Stimulated activated CD8-positive, alpha-beta memory T cell treated with anti-CD3 and anti-CD28 coated beads, Interleukin-15, amount 100 ng/mL, for 4 hours (primary cell): ENCODE measurements at places on chromosomes 11 and 22.

DNA sequence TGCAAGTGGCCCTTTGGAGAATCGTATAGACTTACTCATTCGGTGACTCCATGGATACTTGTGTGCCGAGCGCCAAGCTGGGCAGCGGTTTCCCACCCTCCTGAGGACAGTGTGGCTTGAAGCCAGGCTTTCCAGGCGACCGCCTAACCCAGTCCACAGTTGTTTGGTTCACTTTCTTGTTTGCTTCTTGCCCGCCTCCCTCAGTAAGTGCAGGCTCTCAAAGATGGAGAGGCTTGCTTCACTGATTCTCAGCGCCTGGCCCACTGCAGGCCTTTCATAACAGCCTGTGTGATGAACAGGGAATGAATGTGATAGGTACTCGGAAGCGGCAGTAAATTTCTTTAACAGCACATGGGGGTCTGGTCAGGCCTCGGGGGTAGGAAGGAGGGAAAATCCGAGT lies 11.2 kb upstream of the MDK start:
- no peak for DNase-seq

DNA sequence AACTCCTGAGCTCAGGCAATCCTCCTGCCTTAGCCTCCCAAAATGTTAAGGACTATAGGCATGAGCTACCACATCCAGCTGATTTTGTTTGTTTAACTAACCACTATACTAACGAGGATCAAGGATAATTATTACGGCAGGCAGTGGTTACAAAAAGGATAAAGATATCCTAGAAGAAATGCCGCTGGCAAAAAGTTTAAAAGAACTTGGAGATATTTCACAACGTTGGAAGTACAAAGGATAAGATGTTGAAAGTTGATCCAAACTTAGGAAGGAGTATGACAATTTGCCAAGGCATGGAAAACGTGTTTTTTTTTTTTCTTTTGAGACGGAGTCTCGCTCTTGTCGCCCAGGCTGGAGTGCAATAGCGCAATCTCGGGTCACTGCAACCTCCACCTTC lies 13.4 kb downstream of the AP5B1 start:
- DNase-seq, result no peak

DNA sequence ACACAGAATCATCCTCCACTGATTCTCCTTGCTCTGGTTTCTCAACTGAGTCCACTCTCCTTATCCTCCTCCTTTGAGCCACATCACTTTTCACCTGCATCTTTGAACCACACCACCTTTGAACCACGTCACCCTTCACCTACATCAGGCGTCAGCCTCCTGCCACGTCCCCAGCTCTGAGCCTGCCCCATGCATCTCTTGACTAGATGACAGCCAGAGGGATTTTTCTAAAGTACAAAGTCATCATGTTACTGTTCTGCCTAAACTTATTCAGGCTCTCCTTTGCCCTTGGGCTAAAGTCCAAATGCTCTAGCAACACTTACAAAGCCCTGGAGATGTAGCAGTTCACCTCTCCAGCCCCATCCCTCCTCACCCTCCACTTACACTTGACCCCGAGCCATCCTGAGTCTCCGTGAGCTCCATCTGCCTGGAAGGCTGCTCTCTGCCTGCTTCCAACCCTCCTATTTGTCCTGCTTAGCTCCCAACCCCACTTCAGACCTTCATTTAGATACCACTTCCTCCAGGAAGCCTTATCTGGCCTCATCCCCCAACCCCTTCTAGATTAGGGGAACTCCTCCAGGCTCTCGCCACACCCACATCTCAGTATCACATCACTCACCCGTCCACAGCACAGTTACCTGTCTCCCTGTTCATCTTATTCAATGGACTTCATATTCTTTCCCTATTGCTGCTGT lies 3.7 kb upstream of the MS4A10 start:
- no peak for DNase-seq

DNA sequence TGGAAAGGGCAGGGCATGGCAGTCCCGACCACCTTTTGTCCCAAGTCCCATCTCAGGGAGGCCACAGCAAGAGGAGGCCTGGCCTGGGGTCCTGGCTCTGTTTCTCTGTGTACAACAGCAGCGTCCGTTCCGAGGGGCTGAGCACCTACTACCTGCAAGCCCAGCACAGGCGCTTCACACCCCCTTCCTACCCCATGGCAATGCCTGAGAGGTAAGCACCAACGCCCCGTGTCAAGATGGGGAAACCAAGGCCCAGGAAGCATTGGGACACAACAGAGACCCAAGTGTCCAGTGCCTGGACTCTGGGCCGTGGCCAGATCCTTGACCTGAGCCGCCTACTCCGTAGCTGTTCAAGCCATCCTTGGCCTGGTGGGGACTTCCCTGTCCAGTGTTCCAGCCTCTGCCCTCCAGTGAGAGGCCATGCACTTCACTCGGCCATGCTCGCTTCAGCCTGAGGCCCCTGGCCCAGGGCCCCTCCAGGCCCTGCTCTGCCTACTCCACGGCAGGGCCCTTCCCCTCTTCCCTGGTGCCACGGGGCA lies 14.3 kb upstream of the TCF20 start:
- no peak for DNase-seq

DNA sequence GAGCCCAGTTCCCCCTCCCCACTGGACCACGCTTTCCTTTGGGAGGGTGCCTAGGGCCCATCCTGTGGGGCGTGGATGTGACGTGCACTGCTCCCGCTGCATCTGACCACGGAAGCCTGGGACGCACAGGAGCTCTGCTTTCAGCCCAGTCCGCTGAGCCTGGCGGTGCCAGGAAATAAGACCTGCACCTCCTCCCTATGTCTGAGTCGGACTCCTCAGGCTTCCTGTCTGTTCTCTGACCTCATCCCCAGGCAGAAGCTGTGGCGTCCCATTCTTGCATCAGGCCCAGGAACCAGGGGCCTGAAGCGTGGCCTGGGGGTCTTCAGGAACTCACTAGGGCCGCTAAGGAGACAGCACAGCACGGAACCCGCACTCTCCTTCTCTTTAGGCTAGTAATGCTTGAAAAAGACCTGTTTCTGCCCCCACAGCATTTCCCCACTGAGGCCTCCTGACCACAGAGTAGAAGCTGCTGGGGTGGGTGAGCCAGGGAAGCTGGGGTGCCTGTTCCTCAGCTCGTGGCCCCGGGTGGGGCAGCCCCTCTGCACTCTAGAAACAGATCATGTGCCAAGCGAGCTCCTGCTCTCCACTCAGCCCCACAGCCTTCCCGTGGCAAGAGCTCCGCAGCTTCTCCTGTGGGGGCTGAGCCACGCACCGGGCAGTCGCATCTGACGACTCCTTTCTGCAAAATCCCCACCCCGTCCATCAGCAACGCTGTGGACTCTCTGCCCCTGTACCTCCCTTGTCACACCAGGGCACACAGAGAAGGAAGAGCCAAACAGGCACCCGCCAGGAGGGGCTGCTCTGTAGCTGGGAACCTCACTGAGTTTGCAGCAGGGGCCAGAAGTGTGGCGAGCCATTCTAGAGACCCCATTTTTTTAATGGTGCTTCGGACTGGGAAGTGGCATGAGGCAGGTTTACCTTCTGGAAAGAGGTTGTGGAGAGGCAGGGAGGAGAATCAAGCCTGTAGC lies 22.6 kb downstream of the MOV10L1 start:
- DNase-seq, result no peak

DNA sequence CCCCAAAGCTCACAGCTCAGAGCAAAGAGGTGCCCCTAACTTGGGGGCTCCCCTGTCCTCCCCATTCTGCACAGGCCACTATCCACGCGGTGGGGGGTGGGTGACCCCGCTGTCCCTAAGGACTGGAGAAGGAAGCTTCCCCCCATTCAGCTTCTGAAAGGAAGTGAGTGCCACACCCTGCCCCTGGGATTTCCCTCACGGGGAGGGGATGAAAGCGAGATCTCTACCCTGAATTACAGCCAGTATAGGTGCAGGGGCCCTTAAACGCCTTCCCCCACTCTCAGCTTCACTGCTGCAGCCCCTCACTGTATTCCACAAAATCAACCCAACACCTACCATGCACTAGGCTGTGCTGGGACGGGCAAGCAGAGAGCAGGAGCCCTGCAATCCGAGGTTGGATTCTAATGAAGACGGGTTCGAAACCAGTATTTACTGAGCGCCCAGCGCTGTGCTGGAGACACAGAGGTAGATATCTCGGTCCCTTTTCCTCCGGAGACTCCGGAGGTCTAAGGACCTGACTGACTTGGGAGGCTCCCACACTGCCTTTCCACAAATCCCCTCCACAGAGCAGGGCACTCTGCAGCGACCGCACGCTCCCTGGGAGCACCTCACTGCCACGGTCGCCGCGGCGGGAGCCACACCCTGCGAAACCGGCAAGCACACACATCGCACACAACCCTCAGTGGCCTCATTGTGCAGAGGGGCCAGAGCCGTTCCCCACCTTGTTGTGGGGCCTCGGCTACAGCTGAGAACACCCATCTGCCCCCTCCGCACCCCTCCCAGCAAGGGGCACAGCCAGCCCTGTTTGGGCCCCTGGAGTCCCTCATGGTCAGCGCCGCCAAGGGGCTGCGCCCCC lies 1.8 kb downstream of the AHNAK start:
- DNase-seq, result no peak

- no peak for DNase-seq
Measured at GRCh38 chr11:35085531-35086165, 53.3 kb upstream of the CD44 start.

DNA sequence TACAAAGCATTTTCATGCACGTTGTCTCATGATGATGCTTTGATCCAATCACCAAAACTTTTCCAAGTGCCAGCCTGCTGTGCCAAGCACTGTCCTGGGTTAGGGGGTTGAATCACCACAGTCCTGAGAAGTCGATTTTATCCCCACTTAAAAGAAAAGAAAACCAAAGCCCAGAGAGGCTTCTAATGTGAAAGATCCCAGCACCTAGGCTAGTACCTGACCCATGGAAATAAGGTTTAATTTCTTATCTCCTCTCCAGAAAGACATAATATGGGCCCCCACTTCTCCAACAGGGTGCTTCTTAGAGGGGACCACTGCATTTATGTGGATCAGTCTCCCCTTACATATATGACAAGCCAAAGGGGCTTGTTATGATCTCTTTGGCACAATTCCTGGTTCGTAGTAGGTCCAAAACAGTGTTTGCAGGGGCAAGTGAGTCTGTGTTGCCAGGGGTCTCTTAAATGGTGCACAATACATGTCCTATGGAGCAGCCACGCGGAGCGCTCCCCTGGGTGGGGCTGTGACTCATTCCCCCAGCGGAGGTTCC lies 1.9 kb upstream of the BCL9L start:
- DNase-seq, result no peak

- no peak for DNase-seq
Measured at GRCh38 chr11:40290171-40290631, 1169.3 kb downstream of the LRRC4C start.

DNA sequence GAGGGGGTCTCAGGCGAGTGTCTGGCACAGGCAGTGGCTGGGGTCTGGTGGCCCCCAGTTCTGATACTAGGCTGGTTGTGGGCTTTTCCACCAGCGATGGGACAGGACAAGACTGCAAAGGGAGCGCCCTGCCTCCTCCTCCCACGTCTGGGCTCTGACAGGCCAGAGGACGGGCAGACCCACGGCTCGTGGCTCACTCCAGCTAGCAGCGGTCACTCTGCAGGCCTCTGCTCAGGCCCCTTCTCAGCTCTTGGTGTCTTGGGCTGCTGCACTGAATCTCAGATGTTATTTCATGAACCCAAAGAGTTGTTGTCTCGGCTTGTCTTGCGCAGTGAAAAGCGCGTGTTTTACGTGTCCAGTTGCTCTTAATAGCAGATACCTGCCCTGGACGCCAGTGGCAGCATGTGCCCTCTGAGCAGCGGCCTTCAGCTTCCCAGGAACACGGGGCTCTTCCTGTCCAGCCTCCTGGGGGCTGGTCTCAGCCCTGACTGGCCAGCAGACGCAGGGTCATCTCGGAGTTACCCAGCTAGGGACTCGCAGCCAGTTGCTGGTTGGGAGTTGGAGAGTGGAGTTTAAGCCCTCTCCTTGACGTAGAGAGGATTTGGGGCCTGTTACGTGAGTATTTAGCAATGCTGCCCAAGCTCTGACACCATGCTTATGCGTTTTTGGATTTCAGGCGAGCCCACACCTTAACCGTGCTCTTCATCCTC lies 9.6 kb downstream of the PTDSS2 start:
- DNase-seq, result no peak
